ENCODE measurements at places on chromosomes 4 and X.

DNA sequence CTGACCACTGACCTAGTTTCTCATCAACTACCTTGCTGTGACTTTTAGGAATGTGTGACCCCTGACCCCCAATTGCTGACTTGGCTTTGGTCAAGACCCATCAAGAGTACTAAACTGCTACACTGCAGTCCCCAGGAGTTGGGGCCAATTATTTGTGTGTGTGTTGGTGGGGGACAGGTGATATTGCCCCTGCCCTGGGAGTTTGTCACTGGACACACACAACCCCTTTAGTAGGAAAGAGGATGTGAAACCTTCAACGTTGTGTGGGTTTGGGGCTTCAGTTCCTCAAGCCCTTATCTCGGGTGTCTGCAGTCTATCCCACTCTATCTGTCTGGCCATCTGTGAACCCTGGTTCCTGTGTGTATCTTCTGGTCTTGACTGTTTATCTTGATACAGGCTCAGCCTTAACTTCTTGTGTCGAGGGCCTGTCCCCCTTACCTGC lies 6.5 kb downstream of the SASH3 start:
- DNase-seq = no peak

GRCh38 chr4:170698334-170698733 lies 608.6 kb upstream of the AADAT start:
- no peak for DNase-seq

- DNase-seq = no peak
These were observed 24.4 kb upstream of the SMARCA5 start for GRCh38 chr4:143489106-143489505.

DNA sequence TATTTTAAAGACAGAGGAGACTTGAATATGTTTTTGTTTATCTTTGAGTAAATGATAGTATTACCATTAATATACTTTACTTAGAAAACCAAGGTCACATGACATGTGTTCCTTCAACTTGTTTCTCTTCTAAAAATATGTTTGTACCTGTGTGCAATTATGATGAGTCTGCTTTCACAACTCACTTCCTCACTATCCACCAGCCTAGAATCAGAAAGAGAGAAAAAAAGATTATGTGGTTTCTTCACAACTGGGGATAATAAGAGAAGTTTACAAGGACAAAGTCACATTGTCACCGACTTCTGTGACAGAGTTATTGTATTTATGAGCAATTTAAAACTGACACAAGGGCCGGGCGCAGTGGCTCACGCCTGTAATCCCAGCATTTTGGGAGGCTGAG lies 1112.1 kb downstream of the RPA4 start:
- DNase-seq = no peak

- no peak for DNase-seq
These were observed 48.3 kb downstream of the MTHFD2L start for GRCh38 chr4:74206088-74206825.

GRCh38 chr4:60396341-60397049 lies 803.6 kb upstream of the ADGRL3 start:
- no peak for DNase-seq

GRCh38 chr4:52718123-52718522 lies 33.1 kb downstream of the ERVMER34-1 start:
- no peak for DNase-seq

- no peak for DNase-seq
These were observed 45.3 kb downstream of the TENM3 start for GRCh38 chr4:182288534-182288933.

- DNase-seq = no peak
These were observed 81.1 kb upstream of the SLC4A4 start for GRCh38 chr4:71257761-71258160.

DNA sequence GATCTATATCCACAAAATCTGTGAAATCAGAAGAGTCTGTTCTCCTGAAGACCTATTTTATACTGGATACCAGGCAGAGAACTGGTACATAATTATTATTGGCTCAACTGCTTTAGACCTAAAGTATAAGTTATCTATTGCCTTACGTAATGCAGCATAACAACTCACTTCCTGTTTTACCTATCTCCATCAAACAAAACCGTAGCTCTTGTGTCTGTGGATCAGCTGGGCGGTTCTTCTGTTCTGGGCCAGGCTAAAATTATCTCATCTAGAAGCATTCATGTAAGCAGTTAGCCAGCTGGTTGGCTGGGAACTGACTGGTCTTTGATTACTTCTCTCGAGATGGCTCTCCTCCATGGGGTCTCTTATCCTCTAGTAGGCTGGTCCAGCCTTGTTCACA lies 57.8 kb downstream of the PPP1R2C start:
- DNase-seq = no peak

DNA sequence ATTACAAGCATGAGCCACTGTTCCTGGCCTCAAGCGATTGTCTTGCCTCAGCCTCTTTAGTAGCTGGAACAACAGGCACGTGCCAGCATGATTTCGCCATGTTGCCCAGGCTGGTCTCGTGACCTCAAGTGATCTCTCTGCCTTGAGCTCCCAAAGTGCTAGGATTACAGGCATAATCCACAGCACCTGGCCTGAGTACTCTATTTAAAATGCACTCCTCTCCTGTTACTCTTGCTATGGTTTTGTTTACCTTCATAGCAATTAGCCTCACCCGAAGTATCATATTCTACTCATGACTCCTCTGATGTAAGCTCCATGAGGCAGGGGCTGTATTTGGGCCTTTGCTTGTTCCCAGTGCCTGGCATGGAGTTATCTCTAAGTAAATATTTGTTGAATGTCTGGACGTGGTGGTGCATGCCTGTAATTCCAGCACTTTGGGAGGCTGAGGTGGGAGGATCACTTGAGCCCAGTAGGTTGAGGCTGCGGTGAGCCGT lies 92.5 kb upstream of the SLC34A2 start:
- no peak for DNase-seq

DNA sequence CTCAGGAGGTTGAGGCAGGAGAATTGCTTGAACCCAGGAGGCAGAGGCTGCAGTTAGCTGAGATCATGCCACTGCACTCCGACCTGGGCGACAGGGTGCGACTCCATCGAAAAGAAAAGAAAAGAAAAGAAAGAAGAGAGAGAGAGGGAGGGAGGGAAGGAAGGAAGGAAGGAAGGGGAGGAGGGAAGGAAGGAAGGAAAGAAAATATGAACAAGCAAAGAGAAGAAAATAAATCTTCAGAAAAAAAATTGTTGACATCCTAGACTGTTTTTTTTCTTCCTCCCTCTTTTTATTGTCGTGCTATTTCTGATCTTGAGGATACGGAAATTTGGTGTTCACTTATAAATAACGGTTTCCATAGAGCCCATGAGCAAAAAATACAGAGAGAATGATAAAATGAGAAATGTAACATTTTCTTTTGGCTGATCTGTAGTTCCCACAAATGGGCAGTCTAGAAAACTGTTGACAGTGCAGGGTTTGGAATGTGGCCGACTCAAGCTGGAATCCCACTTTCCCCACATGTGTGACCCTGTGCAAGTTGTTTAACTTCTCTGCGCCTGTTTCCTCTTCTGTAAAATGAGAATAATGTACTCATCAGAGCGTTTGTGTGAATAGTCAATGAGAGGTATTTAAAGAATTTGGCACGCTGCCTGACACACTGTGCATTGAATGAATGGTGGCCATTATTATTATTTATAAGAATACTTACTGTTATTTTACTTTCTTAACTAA lies 19.4 kb downstream of the SORBS2 start:
- DNase-seq = no peak

DNA sequence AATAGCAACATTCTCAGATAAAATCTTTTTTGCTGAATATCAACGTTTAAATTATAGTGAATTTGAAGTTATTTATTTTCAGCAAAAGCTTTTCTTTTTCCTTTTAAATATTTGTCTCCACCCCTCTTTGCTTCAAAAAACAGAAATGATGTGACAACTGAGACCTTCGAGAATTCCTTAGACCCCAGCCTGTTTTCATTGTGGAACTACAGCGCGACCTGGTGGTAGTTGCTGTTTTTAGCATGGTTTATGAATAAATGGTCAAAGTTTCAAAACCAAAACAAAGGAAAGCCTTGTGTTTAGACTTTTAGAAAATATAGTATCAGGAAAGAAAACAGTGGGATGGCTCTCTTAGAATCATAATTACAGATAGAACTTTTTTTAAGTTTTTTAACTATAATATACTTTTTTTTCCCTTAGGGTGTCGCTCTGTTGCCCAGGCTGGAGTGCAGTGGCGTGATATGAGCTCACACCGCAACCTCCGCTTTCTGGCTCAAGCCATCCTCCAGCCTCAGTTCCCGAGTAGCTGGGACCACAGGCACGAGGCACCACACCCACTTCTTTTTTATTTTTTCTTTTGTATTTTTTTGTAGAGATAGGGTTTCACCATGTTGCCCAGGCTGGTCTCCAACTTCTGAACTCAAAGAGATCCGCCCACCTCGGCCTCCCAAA lies 26.8 kb upstream of the TMEM184C start:
- DNase-seq = peak; percentile 37

GRCh38 chr4:153619811-153620210 lies 64.3 kb upstream of the TLR2 start:
- DNase-seq = no peak

DNA sequence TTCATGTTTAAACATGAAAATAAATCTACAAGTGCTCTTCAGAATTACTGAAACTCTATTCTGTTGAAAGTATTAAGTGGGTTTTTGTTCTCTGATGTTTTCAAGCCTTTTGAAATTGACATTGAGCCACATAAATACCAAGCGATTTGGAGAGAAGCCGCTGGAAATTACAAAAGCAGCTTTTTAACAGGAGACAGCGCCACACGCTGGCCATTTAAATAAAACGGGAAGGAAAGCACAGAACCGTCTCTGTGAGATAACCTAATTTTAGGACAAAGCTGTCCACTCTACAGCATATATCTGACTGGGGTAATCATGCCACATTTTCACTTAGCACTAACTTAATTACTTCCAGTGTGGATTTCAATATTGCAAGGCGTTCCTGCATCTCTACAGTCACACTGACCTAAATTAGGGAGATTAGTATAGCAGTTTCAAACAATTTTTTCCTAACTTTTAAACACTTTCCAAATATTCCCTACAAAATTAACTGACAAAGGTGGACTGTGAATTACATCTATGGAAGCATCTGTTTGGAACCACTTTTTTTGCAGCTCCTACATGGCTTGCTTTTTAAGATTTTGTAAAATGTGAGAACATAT lies 6.8 kb upstream of the ANOS1 start:
- DNase-seq = peak; percentile 17
